ENCODE measurements at places on chromosomes 5 and 9.

DNA sequence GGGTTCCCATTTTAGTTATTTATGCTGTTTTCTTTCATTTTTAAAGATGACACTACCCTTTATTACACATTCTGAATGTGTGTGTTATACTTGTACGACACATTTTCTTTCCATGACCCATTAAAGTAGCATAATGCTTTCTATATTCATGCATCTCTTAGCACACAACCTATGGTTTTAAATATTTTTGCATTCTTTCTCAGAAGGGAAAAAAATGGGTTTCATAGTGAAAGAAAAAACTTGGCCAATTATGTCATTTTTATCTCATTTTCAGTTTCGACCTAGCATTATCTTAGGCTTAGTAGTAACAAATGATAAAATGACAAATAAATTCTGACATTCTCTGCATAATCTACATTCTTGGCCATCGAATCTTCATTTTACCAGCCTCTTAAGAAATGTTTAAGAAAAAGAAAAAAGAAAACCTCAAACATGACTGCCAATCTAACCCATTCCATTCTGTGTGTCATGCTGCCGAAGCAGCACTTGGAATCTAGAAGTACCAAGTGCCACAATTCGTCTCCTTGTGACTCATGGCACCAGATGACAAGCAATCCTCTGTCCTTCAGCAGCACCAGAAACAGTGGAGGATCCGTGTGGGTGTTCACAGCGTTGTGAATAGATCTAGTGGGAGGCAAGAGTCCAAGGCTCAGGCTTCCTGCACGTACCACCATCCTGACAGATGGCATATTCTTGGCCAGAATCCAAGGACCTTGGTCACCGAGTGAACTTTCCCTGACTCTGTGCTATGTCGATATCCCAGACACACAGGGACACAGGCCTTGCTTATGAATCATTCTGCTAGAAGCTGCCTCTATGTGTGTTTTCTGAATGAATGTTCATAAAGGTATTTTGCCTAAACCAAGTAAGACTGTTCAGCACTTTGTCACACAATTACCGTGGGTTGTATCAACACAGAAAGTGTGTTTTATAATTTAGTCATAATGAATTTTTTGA lies 502.7 kb downstream of the NR2F1-AS1 start:
- peak; percentile 99 for DNase-seq

DNA sequence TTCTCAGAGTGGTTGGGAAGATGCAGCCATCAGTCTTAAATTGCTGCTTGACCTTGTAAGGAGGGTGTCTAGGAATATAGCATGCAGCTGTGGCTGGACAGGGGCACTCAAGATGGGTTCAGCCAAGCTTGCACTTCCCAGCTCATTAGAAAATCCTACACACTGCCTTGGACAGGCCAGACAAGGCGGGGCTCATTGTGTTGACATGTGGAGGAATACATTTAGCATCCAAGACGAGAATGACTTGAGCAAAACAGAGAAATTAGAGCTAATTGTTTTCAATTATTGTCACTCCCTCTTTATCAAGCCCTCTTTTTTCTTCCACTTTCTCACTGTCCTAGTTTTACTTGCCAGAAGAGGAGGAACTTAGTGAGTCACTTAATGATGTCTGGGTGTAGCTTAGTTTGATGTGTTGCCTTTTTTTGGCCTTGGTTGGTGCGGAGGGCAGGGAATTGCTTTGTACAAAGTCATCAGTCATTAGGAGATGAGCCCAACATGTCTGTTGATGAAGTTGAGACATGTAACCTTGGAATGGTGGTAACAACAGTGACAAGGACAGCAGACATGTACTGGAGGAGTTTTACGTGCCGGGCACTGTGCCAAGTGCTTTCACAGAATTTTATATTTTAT lies 1219.3 kb upstream of the WWC1 start:
- peak; percentile 9 for DNase-seq

- DNase-seq: no peak
Observed at GRCh38 chr5:118863345-118863744, 125.0 kb downstream of the DTWD2 start.

GRCh38 chr5:11955331-11955730 lies 51.1 kb upstream of the CTNND2 start:
- DNase-seq: no peak

- DNase-seq: no peak
Observed at GRCh38 chr5:158606233-158606632, 493.5 kb downstream of the EBF1 start.

DNA sequence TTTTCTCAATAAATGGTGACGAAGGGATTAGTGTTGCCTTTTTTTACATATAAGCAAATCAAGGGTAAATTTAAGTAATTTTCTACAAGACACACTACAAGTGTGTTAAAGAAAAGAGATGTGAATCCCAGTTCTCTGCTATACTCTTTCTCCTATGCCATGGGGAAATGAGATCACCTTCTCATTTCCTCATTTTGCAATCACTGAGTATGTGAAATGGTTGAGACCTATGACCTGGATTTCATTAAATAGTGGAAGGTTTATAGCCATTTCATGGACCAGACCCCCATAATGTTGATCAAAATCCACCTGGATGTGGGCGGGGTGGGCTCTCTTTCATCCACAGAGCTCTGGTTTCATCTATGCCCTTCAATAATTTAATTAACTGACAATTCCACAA lies 66.9 kb upstream of the SLIT3 start:
- DNase-seq: no peak

DNA sequence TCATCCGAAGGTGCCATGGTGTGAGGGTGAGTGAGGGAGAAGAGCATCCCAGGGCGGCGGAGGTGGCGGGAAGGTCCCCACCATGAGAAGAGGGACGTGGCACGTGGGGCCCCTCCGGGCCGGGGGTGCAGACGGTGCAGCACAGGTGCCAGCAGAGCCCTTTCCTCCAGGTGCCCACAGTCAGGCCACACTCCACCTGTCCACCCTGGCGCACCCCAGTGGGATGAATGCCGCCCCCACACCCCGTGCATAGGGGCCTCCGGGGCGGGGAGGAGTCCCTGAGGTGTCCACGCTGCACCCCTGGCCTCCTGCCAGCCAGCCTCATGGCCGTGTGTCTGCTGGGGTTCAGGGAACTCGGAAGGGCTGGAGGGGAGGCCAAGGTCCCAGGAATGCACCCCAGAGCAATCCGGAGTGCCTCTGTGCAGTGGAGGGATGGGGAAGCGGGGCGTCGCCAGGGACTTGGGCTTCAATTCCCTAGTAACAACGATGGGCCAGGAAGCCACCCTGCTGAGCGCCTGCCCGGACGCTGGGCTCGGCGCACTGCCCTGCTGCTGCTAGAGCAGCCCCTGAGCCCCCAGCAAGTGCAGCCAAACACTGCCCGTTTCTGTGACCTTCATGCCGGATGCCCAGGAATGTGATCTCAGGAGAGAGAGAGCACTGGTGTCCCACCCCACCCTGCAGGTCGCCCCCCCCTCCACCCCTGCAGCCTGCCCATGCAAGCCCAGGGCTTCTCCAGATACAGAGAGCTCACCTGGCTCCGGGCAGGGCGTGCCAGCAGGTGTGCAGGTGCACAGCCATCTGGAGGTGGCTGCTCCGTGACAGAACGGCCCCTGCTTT lies 8.8 kb upstream of the NACC2 start:
- no peak for DNase-seq

- DNase-seq: peak; percentile 90
Observed at GRCh38 chr5:124651663-124652513, 94.6 kb downstream of the ZNF608 start.

Data from MG63 (cell line).